Naive B cell (primary cell): ENCODE measurements at places on chromosomes 12 and 14. TPM values are rescaled to one million over a fixed set of nuclear protein-coding genes. Genes with fewer than 3 reads are reported as not detected.

GRCh38 chr12:4322726-4323125 is 1.7 kb downstream of the TIGAR start:
- no peaks in the 10 kb centered on the region for H3K27me3 ChIP-seq
- DNase-seq = no peak
- peaks cover 37% of the 10 kb centered on the region for H3K4me1 ChIP-seq
- no peak overlapping the region for H3K27ac ChIP-seq
- no peaks in the 10 kb centered on the region for H3K36me3 ChIP-seq

DNA sequence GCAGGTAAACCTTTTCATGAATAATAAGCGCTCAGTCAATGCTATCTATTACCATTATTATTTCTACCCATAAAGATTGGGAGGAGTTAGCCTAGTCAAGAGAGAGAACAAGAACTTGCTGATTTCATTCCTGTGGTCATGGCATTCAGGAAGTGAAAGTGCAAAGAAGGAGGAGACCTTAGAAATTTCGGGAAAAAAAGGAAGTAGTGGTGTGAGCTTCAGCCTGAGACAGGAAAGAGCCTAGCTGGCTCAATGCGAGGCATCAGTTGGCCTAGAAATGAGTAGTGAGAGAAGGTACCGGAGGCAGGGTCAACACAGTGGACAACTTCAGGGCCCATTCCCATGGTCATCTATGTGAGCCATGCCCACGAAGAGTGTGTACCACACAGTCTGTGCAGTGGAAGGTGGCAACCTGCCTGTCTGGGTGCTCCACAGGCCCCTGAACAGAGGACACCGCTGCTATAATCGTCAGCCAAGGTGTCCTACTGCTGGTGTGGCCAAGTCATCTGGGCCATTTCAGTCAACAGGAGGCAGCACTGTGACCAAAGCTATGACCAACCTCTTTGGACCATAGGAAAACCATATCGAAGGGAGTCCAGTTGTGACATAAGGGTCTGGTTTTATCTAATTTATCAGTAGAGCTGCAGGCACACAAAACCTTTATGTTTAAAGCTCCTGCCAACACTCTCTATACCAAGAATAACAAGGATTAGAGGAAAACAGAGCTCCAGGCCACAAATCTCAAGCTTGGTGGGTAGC is 16.2 kb upstream of the STON2 start:
- peaks cover 6% of the 10 kb centered on the region for H3K4me1 ChIP-seq
- no peak for DNase-seq
- H3K27me3 ChIP-seq = peaks cover 33% of the 10 kb centered on the region

- H3K27ac ChIP-seq = no peak overlapping the region
- peaks cover 6% of the 10 kb centered on the region for H3K4me1 ChIP-seq
- H3K4me3 ChIP-seq = no peak overlapping the region
Measured at GRCh38 chr14:23478109-23478759, 8.7 kb downstream of the NGDN start.

GRCh38 chr14:93132472-93133065 is 16.8 kb upstream of the ITPK1 start:
- H3K27ac ChIP-seq = no peak overlapping the region
- H3K36me3 ChIP-seq = no peaks in the 10 kb centered on the region
- no peak overlapping the region for H3K4me3 ChIP-seq
- no peak for DNase-seq
- H3K4me1 ChIP-seq = no peaks in the 10 kb centered on the region
- H3K27me3 ChIP-seq = peaks cover 7% of the 10 kb centered on the region

PRR4 gene
- polyA plus RNA-seq = 1.4 TPM

GRCh38 chr14:95397325-95397724 is 77.6 kb upstream of the CLMN start:
- no peak overlapping the region for H3K27ac ChIP-seq
- H3K36me3 ChIP-seq = peaks cover 6% of the 10 kb centered on the region
- peaks cover 10% of the 10 kb centered on the region for H3K4me1 ChIP-seq
- H3K4me3 ChIP-seq = no peak overlapping the region
- no peaks in the 10 kb centered on the region for H3K27me3 ChIP-seq
